ENCODE measurements at places on chromosomes 12 and 14. TPM values are rescaled to one million over a fixed set of nuclear protein-coding genes. Genes with fewer than 3 reads are reported as not detected.

The SLCO1C1 gene
- total RNA-seq = 1.9 TPM

The MGP gene
- 284 TPM for total RNA-seq

The HSPB8 gene
- 10.8 TPM for total RNA-seq

The PPP1R36 gene
- total RNA-seq = 0.51 TPM

The TGM1 gene
- 3.9 TPM for total RNA-seq

The COX8C gene
- total RNA-seq = not detected

The LRFN5 gene
- total RNA-seq = not detected

The PTHLH gene
- total RNA-seq = 1.1 TPM

The NANOG gene
- total RNA-seq = not detected

The ASCL1 gene
- total RNA-seq = not detected

The APOF gene
- total RNA-seq = not detected

The CCDC175 gene
- not detected for total RNA-seq

The VASH1 gene
- 246 TPM for total RNA-seq

The GMPR2 gene
- 58.1 TPM for total RNA-seq

The TEDC1 gene
- 29.9 TPM for total RNA-seq

The TOMM20L gene
- not detected for total RNA-seq

The M6PR gene
- 142 TPM for total RNA-seq

The TAS2R42 gene
- not detected for total RNA-seq

The CAMKK2 gene
- 41.8 TPM for total RNA-seq

The ADSS1 gene
- 1.9 TPM for total RNA-seq

The RND1 gene
- 4.0 TPM for total RNA-seq

The WIF1 gene
- not detected for total RNA-seq

The KCNK10 gene
- not detected for total RNA-seq

The ITGB7 gene
- not detected for total RNA-seq

The CD163 gene
- not detected for total RNA-seq

The PROX2 gene
- total RNA-seq = not detected

The P2RX2 gene
- not detected for total RNA-seq

The CEBPE gene
- not detected for total RNA-seq

The GPRC5D gene
- not detected for total RNA-seq

The KERA gene
- not detected for total RNA-seq

The OR6C2 gene
- not detected for total RNA-seq

The SCAF11 gene
- total RNA-seq = 95.0 TPM

The PLEKHD1 gene
- total RNA-seq = not detected

The PPP2R5C gene
- 83.6 TPM for total RNA-seq

The CCDC196 gene
- not detected for total RNA-seq

The SERPINA12 gene
- not detected for total RNA-seq

Measured in endothelial cell of umbilical vein (primary cell).